ENCODE measurements at places on chromosomes 11 and 22.

GRCh38 chr22:49218142-49218541, 609.5 kb downstream of the BRD1 start:
- no peak for DNase-seq

DNA sequence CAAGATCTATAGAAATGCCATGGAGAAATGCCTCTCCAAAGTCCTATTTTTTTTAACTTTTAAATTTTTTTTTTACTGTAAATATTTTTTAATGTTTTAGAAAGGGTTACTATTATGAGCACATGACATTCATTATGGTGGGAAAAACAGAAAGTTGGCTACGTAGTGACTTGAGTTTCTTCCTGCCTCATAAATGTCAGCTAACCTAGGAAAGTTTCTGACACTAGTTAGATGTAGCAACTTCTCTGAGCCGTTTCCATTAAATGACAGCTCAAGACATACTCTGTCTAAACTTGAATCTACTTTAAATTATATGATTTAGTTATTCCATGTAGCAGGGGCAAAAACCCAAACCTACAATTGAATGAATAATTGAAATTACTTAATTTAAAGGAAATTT, 18.4 kb upstream of the CTSC start:
- no peak for DNase-seq

DNA sequence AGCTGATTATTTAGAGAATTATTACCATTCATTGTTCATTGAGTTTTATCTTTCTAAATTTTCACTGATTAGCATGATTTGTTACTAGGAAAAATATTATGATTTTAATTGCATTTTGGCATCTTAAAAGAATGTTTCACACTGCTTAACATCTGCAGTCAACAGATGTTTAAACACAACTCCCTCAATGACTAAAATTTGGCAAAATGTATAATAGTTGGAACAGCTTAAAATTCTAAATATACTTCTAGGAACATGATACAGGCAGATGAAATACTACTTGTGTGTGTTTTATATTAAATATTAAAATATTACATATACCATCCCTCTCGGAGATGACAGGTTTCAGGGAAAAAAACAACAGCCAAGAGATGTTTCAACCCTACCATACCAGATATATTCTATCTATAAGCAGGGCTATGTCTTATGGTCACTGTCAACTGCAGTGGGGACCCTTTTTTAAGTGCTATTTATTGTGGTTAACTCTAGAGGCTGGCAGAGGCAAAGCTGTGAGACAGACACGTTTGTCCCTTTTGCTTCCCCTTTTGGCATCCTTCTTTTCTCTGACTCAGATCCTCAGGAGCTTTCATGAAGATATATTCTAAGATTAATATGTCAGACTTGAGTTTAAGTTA, 81.9 kb downstream of the BDNF start:
- DNase-seq: no peak

DNA sequence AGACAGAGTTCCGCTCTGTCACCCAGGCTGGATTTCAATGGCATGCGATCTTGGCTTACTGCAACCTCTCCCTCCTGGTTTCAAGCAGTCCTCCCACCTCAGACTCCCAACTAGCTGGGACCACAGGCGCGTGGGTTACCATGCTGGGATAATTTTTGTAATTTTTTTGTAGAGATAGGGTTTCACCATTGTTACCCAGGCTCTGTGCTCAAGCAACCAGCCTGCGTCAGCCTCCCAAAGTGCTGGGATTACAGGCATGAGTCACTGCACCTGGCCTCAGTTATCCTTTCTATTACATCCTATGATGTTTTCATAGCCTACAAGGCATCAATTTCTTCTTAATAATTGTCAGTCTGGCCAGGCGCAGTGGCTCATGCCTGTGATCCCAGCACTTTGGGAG, 36.5 kb downstream of the LRRC74B start:
- DNase-seq: no peak

- DNase-seq: no peak
These were observed 1.6 kb downstream of the OR56B1 start for GRCh38 chr11:5737670-5738392.

- DNase-seq: peak; percentile 26
These were observed 32.0 kb upstream of the SERPIND1 start for GRCh38 chr22:20741634-20742581.

GRCh38 chr11:125910226-125910849, 6.0 kb downstream of the DDX25 start:
- DNase-seq: no peak

- DNase-seq: no peak
These were observed 299.5 kb upstream of the B3GAT1 start for GRCh38 chr11:134711588-134711987.

- no peak for DNase-seq
These were observed 87.3 kb downstream of the NAT10 start for GRCh38 chr11:34192481-34193401.

GRCh38 chr22:45996241-45997076, 19.5 kb upstream of the WNT7B start:
- DNase-seq: no peak

- DNase-seq: no peak
These were observed 5.3 kb upstream of the NHERF4 start for GRCh38 chr11:119179983-119180382.
